ENCODE measurements at places on chromosomes 2 and 18.

- DNase-seq: no peak
Measured at GRCh38 chr2:47950340-47951301, 44.3 kb upstream of the FBXO11 start.

DNA sequence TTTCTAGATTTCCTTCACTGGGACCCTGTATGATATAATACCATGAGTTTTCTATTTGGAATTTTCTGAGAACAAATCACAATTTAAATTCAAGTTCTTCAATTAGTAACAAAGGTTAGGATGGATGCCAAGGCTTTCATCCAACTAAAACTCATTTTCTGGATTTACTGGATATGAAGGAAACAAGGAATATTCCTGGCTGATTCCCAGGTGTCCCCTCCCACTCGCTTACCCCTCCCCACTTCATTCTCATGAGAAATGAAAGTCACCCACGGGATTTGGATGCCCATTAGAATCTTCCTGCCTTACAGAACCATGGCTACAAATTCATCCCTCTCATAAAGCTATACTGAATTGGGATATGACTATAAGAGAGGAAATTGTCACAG is 40.0 kb downstream of the RNU4ATAC start:
- no peak for DNase-seq

DNA sequence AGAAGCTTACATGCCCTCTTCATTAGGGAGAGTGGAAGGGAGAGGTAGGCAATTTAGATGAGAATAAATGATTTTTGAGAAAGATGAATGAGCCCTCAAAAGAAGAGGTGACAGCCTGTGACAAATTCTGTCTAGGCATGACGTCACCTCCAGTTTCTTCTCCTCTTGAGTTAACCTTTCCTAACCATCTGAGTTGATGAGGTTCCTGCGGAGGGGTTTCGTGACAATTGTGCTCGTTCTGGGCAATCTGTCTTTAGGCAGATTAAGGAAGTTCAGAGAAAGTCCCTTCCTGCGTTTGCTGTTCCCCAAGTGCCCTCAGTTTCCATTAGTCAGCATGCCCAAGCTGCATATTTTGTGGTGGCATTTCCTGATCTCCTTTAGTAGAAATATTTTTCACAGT is 640.2 kb upstream of the SYT4 start:
- no peak for DNase-seq

- DNase-seq: no peak
Measured at GRCh38 chr18:56921896-56922480, 224.9 kb upstream of the BOD1L2 start.

- no peak for DNase-seq
Measured at GRCh38 chr2:12637754-12638153, 79.0 kb upstream of the TRIB2 start.

DNA sequence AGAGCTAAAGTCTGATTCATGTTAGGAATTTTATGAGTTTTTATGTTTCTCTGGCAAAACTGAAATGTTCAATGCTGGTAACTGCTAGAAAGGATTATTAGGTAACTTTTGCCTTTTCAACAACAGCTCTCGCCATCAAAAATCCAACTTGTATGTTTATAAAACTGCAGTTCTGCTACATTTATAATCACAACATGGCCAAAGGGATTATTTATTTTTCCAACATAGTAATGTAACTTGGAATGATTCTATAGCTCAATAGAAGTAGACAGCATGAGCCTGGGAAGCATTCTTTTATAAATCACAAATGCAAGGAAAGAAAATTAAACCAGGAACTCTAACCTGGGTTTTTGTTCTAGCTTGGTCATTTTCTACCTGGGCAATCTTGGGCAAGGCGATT is 470.9 kb downstream of the TGIF1 start:
- DNase-seq: no peak

GRCh38 chr2:22282916-22283315 is 1102.1 kb upstream of the KLHL29 start:
- no peak for DNase-seq

DNA sequence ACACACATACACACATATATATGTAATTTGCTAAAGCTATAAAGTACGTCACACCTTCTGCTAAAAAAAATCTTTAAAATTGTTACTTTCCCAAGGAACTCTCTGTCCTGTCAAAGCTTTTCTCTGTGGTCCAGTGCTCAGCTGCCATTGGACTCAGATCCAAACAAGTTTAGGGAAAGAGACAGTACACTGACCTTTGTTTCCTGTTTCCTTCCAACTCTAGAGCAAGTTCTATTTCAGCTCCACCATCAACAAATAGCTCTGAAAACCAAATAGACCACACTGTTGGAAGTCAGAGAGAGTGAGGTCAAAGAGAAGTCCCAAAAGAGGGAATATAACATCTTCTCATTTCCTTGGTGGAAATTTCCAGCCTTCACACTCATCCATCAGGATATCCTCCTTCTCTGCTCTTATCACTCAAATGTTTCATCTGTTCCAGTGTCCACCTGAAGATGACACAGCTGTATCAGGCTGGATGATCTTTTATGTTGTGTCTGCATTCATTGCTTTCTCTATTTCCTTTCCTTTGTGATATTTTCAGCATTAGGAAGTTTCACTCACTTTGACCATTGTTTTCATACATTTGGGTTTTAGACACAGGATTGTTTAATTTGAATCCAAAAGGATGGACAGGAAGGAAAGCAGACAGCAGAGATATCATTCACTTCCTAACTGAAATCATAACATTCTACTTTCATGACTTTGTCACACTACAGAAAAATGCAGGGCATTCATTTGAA is 192.3 kb upstream of the NT5C1B start:
- DNase-seq: no peak

DNA sequence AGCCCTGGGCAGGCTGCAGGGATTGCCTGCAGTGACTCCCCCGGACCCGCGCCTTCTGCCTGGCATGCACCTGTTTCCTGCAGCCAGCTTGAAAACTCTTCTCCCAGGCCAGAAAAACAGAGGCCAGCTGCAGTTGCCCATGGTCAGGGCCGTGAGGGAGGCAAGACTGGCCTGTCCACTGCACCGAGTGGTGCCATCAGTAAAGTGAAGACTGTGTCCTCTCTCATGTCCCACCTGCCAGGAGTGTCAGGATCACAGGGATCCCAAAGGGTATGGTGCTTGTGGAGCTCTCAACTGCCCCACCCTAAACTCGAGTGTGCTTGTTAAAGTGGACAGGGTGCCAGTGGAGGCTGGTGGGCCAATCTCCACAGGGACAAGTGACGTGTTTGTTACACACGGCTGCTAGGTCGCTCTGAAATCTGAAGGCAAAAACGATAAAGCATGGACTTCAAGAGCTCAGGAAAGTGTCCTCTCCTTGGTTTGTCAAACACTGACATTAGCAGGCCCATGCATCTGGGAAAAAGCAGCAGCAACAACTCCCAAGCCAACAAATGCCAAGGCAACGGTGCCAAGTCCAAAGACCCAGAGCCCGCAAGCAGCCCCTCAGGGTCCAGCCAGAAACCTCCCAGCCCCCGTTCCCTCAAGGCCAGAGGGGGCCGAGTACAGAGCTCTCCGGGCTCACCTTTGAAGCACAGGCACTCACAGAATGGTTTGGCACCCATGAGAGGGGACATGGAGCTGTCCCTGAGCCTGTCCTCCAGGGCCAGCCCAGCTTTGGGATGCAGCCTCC is 213.2 kb downstream of the HDAC4 start:
- no peak for DNase-seq

- DNase-seq: no peak
Measured at GRCh38 chr2:237567276-237568029, 1.1 kb downstream of the PRLH start.

- DNase-seq: peak; percentile 25
Measured at GRCh38 chr2:186771395-186771794, 77.5 kb downstream of the FAM171B start.

DNA sequence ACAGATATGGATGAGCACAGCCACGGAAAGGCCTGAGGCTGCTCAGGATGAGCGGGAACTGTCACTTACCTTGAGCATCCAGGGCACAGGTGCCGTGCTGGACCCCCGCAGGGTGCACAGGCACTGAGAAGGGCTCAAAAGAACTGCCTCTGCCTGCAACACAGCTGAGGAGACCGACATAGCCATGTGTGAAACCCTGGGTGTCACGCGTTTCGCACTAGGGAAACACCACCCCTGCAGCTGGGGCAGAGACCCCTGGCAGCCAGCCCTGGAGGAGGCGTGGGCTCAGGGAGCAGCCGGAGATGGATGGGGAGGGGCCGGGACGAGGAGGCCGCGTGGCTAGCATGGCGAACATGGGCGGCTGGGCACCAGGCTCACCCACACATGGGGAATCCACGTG is 228.9 kb downstream of the EIPR1 start:
- no peak for DNase-seq

GRCh38 chr2:52097071-52097470 is 1065.1 kb upstream of the NRXN1 start:
- no peak for DNase-seq

DNA sequence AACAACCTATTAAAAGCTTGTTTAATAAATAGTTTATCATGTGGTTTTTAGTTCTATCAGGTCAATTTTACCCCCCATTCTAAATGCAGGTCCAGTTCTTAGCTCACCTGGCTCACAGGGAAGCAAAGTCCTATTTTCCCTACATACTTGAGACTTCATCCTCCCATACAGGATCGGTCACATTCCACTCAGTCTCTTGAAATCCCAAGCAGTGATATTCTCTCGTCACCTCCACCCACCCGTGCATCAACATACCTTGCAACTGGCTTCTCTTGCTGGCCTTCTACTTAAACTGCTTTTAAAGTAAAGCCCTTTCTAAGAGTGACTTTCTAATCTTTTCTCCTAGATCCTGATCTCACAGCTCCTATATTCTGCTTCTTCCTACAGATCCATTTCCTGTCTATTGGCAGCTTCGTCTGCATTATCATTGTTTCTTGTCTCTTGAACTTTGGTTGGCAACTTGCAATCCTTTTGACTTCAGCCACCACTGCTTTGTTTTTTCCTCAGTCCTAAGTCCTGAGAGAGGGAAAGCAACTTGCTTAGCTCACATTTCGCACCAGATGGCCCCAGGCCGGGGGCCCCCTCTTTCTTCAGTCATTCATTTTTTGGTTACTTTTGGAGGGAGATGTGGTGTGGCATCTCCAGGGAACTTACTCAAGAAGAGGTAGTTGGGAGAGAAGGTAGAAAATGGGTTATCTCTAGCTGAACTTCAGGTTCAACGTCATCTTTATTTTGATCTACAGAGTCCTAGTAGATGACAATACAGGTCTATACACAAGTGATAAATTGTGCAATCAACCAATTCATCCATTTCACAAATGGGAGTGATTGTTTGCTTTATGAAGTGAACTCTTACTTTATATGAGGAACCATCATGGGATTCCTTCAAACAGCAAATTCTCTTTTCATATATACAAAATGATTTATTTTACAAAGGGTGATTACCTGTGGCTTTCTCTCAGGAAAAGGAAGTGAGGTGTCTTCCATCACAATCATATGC is 23.9 kb upstream of the NCOA1 start:
- DNase-seq: peak; percentile 33

DNA sequence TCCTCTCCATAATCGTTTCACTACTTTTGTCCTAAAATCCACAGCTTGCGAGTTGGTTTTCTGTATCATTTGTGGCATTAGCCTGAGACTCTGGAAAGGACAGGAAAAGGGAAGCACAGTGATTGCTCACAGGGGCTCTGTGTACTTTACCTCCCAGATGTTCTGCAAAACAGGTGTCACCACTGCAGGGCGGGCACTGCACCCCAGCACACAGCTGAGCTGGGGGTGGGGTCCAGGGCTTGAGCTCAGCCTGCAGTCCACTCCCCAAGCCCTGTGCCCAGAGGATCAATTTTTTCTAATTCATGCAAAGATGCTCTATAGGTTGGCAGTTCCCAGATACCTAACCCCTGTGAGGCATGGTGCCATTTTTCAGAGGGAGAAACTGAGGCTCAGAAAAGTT is 119.4 kb upstream of the GLI2 start:
- no peak for DNase-seq

- no peak for DNase-seq
Measured at GRCh38 chr18:10367836-10368235, 86.6 kb upstream of the APCDD1 start.

DNA sequence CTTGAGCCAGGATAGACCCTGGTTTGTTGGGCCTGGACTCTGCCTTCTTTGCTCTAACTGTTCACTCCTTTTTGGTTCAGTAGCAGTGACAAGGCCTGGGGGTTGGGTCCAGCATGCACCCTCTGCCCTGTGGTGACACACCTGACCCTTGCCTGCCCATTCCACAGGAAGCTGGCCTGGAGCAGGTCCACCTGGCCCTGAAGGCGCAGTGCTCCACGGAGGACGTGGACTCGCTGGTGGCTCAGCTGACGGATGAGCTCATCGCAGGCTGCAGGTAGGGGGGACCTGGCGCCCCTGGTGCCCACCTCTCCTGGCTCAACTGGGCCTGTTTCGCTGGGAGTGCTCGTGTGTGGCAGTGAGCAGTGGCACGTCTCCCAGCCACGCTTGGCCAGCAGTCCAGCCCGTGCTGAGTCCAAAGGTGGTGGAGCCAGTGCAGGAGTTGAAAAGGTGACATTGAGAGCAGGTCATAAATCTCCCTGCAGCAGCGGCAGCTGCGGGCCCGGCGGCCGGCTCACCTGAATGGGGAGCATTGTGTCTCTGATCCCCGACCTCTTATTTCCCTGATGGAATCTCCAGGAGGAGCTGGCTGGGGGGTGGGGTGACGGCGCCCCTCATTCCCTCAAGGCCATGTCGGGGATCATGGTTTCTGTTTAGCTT is 102.6 kb downstream of the DYSF start:
- no peak for DNase-seq

GRCh38 chr2:100785626-100786296 is 34.2 kb upstream of the NPAS2 start:
- no peak for DNase-seq

- no peak for DNase-seq
Measured at GRCh38 chr2:58606799-58607198, 365.7 kb upstream of the FANCL start.

DNA sequence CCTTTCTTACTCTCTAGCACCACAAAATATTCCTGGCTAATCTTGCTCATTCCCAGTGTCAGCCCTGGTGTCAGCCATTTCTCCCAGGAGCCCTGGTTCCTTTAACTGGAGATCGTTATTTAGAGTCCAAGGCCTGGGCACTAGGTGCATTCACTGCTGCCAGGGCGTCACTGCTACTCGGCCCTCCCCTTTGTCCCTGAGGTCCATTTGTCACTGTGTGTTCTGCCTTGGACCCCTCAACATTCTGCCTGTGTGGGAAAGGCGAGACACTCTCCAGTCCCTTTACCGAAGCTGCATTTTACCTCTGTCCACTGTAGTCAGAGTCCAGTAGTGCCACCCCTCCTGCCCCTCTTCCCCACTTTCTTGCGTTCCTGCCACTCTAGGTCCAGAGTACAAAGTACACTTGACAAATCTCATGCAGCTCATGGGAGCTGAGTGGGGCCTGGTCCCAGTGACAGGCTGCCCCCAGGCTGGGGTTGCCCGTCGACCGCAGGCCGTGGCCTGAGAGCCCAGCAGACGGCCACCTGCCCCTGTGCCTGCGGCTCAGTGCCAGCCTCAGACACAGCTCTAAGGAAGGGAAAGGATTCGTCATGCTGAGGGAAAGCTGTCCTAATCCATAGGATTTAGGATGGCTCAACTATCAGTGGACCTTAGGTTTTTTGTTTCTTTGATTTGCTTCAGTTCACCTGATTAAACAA is 52.1 kb downstream of the COPS8 start:
- DNase-seq: no peak

- DNase-seq: peak; percentile 39
Measured at GRCh38 chr2:99489063-99489760, 605 bp downstream of the REV1 start.
